ENCODE measurements at places on chromosomes 6 and 20.

- no peak for DNase-seq
These were observed 207.6 kb downstream of the OGFRL1 start for GRCh38 chr6:71496018-71496721.

- DNase-seq: no peak
These were observed 128.6 kb upstream of the SLC22A23 start for GRCh38 chr6:3585320-3585935.

- DNase-seq: no peak
These were observed 91.0 kb downstream of the REPS1 start for GRCh38 chr6:138897031-138897430.

DNA sequence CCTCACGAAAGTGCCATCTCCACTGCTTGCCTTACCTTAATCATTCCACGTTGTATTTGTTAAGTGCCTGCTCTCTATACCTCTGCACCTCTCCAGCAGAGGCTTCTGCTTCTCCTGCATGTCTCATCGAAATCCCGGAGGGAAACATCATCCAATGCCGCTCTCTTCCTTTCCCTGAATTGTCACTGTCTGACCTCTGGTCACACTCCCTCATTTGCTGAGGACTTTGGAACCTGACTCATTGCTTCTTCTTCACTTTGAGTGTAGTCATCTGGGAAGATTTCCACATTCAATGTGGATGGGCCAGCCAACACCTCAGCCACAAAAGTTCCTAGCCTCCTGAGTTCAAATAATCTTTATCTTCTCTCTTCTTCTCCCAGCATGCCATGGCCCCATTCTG, 78.9 kb upstream of the BEND6 start:
- DNase-seq: no peak

GRCh38 chr6:169269180-169270076, 15.8 kb upstream of the THBS2 start:
- no peak for DNase-seq

GRCh38 chr6:24854077-24854666, 55.5 kb upstream of the ARMH2 start:
- DNase-seq: no peak

- DNase-seq: no peak
These were observed 21.0 kb downstream of the JPH2 start for GRCh38 chr20:44166008-44166407.

GRCh38 chr20:40869218-40870147, 159.1 kb upstream of the TOP1 start:
- no peak for DNase-seq

- DNase-seq: no peak
These were observed 40.4 kb downstream of the SCAF8 start for GRCh38 chr6:154773610-154774089.

- no peak for DNase-seq
These were observed 116.6 kb downstream of the PTPRK start for GRCh38 chr6:128403618-128404444.

- no peak for DNase-seq
These were observed 89.3 kb downstream of the HAO1 start for GRCh38 chr20:7850775-7851490.

DNA sequence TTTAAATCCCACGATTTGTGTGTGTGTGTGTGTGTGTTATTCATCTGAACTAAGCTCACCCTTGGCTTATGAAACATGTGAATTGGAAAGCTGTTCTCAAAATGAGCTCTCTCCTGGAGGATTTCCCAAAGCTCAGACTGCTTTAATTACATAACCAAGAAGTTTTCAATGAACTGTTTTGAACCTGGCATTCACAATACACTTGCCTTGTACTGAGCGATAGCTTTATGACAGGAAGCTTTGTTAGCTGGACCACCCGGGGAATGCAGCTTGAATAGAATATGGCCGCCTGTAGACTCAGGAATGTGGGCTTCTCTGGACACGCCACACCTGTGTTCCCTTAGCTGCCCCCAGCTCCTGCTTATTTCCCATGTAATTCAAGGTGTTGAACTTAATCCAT, 71.4 kb upstream of the PREP start:
- no peak for DNase-seq

- DNase-seq: no peak
These were observed 192.4 kb downstream of the BMP2 start for GRCh38 chr20:6959900-6960312.

DNA sequence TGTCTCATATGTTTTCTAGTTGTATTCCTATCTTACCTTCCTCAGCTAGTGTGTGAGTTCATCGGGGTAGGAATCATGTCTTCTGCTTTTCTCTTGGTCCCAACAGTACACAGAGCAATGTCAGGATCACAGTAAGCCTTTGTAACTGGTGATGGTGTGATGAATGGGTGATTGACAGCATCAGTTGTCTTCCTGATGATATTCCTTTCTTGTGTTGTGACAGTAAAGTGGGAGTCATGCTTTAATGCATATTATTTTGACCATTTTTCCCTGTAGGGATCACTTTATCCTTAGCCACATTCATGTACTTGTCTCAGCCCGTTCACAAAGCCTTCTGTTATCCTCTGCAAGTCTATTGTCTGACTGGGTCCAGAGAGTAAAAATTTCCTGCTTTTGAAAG, 501.7 kb downstream of the UTRN start:
- no peak for DNase-seq

GRCh38 chr6:39791850-39792539, at the start of gene DAAM2:
DAAM2 (plus strand) TSS chr6:39792376; CDS start chr6:39856303, 63,927 bp downstream.
- DNase-seq: peak; percentile 3

- no peak for DNase-seq
These were observed 292.0 kb downstream of the ALDH8A1 start for GRCh38 chr6:134657751-134658527.
